Neural crest cell (in vitro differentiated cells): ENCODE measurements at places on chromosomes 11 and 22.

DNA sequence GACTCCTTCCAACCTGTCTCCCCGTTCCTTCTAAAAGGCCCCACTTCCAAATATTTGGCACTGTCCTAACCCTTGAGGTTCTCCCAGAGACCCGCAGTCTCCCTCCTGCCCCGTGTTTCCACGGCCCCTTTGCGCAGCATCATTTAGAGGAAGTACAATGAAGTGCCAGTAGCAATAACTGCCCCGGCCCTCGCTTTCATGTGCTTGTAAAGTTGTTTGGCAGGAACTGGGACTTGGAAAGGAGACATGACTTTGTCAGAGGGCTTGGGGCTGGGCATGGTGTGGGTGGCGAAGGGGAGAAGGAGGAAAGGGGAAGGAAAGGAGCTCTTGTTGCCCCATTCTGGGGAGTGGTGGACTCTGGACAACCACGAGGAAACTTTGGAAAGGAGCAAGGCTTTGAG is 2.6 kb downstream of the CD44 start:
- DNase-seq: no peak

DNA sequence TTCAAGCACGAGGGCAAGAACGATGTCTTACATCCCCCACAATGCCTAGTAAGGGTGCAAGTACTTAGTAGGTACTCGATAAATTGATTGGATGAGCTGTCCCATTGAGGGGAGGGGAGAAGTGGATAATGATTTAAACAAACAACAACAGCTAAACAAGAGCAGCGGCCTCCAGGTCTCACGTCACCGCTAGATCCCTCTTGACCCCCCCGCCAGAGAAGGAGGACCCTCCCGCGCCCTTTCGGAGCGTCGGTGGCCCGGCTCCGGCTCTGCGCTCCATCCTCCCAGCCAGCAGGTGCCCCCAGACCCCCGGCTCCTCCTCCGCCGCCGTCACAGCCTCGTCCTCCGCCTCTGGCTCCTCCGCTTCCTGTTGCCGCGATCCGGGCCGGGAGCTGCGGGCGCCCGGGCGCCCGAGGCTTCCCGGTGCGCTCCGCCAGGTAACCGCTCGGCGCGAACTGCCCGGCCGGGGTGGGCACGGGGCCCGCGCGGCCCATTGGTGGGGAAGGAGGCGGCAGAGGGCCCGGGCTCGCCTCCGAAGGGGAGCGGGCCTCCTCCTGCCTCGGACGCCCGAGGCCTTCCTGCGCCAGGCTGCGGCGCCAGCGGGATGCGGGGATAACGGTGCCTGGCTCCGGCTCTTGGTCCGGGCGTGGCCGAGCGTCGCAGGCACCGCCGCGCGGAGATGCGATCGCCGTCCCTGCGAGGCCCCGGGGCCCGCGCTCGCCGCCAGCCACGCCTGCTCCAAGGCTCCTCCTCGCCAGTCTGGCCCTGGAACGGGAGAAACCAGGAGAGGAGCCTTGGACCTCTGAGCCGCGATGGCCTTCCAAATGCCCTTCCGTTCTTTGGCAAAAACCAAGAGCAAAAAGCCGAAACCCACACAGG is at the start of gene TLCD5:
Gene TLCD5 (plus strand): TSS at position 368 of the 879 bp plus-strand sequence. CDS start 2,143 bp downstream, outside the sequence.
- DNase-seq: peak; percentile 75

- DNase-seq: no peak
Measured at GRCh38 chr11:77749232-77749631, 71.3 kb downstream of the RSF1 start.

DNA sequence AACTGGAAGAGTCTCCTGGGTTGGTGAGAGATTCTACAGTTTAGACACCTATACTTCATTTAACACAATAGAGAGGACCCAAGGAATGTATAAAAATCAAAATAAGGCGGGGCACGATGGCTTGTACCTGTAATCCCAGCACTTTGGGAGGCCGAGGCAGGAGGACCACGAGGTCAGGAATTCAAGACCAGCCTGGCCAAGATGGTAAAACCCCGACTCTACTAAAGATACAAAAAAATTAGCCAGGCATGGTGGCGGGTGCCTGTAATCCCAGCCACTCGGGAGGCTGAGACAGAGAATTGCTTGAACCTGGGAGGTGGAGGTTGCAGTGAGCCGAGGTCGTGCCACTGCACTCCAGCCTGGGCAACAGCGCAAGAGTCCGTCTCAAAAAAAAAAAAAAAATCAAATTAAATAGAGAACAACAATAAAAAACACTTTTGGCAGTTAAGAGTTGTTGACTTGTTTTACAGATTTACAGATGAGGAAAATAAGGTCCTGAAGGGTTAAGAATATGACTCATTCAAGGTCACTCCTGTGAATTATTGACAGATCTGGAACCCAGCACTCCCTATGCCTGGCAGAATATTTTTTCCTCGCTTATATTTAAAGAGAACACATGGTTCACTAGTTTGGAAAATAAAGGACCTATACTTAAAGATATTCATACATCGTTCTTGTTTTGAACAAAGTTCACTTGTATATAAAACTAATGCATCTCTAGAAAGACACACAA is 5.2 kb downstream of the LGR4 start:
- no peak for DNase-seq

DNA sequence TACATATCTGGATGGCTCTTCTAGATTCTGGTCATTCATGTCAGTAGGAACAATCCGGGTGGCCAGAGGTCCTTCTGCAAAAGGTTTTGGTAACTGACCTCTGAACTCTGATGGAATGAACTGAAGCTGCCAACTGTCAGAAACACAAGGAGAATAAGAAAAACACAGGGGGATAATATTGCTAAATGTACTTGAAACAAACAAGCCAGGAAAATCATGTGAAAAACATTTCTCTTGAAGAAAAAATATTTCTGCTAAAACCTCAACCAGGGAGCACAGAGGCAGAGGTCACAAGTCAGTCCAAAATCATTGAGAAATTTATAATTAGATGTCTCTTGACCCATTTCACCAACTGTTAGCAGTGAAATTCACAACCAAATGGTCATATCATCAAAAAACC is 35.2 kb downstream of the ALG9 start:
- no peak for DNase-seq

DNA sequence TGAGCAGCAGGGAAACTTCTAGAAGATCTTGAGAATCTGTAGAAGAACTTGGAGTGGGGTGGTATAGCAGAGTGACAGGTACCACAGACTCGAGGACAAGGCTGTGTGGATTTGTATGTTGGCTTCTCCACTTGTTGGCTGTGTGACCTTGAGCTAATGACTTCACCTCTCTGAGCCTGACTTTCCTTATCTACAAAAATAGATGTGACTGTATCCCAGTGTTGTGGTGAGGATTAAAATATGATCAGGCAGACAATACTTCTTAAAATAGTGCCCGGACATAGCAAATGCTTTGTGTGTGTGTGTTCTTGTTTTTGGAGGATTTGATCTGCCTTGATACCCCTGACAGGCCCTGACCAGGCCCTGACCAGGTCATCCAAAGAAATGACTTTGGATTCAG is 40.8 kb downstream of the MYO18B start:
- no peak for DNase-seq

- no peak for DNase-seq
Measured at GRCh38 chr22:50608996-50609395, 8.4 kb downstream of the MAPK8IP2 start.

- no peak for DNase-seq
Measured at GRCh38 chr11:3170756-3171650, 5.9 kb upstream of the OSBPL5 start.
